Nephron progenitor cell (in vitro differentiated cells): ENCODE measurements at places on chromosomes 5 and 9.

DNA sequence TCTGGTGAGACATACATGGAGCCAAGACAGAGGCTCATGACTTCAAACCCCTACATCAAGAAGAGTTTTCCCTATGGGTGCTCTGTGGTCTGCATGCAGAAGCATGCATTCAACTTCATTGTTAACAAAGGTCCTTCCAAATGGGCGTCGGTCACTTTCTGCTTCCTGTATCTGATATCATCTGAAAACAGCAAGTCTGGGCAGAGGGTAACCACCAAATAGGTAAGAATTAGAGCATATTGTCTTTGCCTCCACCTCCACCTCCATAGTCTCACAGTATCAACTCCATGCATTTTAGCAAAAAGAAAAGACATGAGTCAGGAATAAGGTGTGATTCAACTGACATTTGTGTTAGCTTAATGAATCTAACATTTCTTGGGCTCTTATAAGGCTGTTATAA is 462.9 kb downstream of the DMRT2 start:
- no peak overlapping the region for H3K27ac ChIP-seq
- no peak for DNase-seq
- no peaks in the 10 kb centered on the region for H3K4me1 ChIP-seq
- no peaks in the 10 kb centered on the region for H3K36me3 ChIP-seq
- H3K27me3 ChIP-seq, result peaks cover 13% of the 10 kb centered on the region

DNA sequence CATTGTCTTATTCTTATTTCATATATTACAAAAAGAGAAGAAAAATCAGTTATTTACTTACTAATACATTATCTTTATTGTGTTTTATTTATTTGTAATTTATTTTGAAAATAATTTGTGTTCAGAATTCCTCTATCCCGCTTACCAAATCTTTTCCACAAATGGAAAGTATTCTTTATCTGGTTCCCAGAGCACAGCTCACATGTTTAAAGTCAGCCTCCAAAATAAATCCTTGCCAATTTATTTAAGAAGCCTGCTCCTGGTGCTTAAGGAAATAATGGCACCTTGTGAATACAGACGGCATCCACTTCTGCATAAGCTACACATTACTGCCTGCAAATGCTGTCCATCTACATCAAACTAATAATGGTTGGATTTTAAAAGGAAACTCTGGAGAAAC is 435.4 kb downstream of the MTRR start:
- peaks cover 9% of the 10 kb centered on the region for H3K27me3 ChIP-seq
- no peaks in the 10 kb centered on the region for H3K36me3 ChIP-seq
- no peak overlapping the region for H3K4me3 ChIP-seq
- no peaks in the 10 kb centered on the region for H3K4me1 ChIP-seq

DNA sequence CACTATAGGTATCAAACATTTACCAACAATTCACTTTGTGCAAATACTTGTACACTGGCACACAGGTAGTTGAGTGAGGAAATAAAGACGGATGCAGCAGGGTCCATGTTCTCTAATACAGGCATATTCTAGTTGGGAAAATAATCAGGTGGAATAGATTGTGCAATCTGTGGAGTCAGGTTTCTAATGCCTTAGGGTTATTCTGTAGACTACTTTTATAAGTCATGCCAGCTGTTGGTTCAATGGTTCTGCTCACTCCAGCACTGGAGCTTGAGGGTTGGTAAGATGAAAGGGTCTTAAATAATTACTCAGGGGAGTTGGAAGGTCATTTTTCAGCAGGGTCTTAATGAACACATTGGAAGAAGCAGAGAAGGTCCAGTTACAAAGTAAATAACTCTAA is 690.3 kb upstream of the DMAC1 start:
- H3K27ac ChIP-seq, result peak overlapping the region; percentile 6
- H3K4me1 ChIP-seq, result peaks cover 15% of the 10 kb centered on the region
- DNase-seq, result no peak
- no peaks in the 10 kb centered on the region for H3K27me3 ChIP-seq
- H3K36me3 ChIP-seq, result peaks cover 68% of the 10 kb centered on the region
- H3K4me3 ChIP-seq, result no peak overlapping the region

DNA sequence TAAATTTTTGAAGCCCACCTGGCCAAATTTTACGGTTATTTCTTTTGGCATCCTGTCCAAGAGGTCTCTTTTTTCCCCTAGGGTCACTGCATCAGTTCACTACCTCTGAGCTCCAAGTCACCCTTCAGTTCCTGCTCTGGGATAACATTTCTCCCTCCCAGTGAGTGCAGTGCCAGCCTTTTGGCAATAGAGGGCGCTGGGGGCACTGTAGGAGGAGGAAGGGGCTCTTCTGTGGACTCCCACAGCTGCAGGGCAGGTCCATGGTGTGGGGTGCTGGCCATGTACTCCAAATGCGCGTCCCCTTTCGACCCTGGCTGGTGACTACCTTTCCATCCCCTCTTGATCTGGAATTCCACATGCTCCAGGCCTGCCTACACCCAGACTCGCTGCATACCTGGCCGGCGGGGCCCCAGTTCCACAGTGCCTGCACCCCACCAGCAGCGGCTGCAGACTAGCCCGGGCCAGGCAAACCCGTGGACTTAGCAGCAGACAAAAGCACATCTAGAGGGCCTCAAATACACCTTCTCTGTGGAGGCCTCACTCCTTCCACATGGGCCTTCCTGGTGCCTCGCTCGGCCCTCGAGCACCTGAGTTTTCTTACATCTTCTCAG is 20.3 kb upstream of the NINJ1 start:
- H3K27ac ChIP-seq, result no peak overlapping the region
- no peak overlapping the region for H3K4me3 ChIP-seq
- H3K4me1 ChIP-seq, result peaks cover 21% of the 10 kb centered on the region

- H3K4me1 ChIP-seq, result no peaks in the 10 kb centered on the region
- H3K27ac ChIP-seq, result no peak overlapping the region
- H3K36me3 ChIP-seq, result peaks cover 7% of the 10 kb centered on the region
- no peak overlapping the region for H3K4me3 ChIP-seq
- no peak for DNase-seq
These were observed 230.1 kb downstream of the PBX3 start for GRCh38 chr9:125977223-125977622.

- H3K27me3 ChIP-seq, result no peaks in the 10 kb centered on the region
- H3K27ac ChIP-seq, result peak overlapping the region; percentile 13
- no peak for DNase-seq
- peaks cover 45% of the 10 kb centered on the region for H3K36me3 ChIP-seq
- peaks cover 5% of the 10 kb centered on the region for H3K4me1 ChIP-seq
- H3K4me3 ChIP-seq, result no peak overlapping the region
These were observed 20.6 kb downstream of the NSD1 start for GRCh38 chr5:177154003-177154643.

DNA sequence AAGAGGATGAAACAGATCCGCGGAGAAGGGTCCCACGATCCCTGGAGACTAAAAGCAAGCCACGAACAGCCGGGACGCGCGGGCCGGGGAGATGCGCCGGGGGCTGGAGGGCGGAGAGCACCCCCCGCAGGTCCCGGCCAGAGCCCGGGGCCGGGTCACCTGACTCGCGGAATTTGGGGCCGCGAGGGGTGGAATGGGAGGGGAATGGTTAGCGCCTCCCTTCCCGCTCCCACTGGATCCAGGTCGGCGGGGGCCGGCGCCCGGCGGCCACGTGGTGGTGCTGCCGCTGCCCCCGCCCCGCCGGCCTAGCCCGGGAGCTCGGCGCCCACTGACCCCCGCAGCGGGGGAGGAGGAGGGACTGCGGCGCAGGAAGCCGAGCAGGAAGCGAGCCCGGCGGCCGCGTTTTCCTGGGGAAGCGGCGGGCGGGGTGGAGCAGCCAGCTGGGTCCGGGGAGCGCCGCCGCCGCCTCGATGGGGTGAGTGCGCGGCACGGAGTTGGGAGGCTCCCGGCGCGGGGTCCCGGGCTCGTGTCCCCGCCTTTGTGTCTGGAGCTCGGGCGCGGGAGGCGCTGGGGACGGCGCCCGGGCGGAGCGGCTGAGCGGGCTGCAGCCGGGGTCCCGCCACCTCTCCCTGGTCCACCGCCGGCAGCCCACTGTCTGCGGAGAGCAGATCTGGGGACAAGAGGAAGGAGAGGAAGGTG is at the start of gene RAI14:
RAI14 (plus strand) TSS at position 328 of the 699 bp plus-strand sequence. CDS start 30,592 bp downstream, outside the sequence.
- peak within 1 kb of the TSS; percentile 94 for H3K4me3 ChIP-seq
- peaks cover 39% of the 10 kb centered on the region for H3K4me1 ChIP-seq
- H3K36me3 ChIP-seq, result peaks cover 5% of the 10 kb centered on the region
- H3K27me3 ChIP-seq, result peaks cover 26% of the 10 kb centered on the region

- H3K36me3 ChIP-seq, result peaks cover 54% of the 10 kb centered on the region
- no peaks in the 10 kb centered on the region for H3K4me1 ChIP-seq
- DNase-seq, result no peak
- H3K27ac ChIP-seq, result no peak overlapping the region
These were observed 9.5 kb downstream of the ELP1 start for GRCh38 chr9:108924466-108924865.
